ENCODE measurements at places on chromosomes 3 and 15. TPM values are rescaled to one million over a fixed set of nuclear protein-coding genes. Genes with fewer than 3 reads are reported as not detected.

GRCh38 chr3:36428445-36428844 lies 48.1 kb downstream of the STAC start:
- H3K27me3 ChIP-seq, result no peaks in the 10 kb centered on the region
- H3K4me3 ChIP-seq, result no peak overlapping the region
- no peak overlapping the region for H3K27ac ChIP-seq
- H3K4me1 ChIP-seq, result no peaks in the 10 kb centered on the region

DNA sequence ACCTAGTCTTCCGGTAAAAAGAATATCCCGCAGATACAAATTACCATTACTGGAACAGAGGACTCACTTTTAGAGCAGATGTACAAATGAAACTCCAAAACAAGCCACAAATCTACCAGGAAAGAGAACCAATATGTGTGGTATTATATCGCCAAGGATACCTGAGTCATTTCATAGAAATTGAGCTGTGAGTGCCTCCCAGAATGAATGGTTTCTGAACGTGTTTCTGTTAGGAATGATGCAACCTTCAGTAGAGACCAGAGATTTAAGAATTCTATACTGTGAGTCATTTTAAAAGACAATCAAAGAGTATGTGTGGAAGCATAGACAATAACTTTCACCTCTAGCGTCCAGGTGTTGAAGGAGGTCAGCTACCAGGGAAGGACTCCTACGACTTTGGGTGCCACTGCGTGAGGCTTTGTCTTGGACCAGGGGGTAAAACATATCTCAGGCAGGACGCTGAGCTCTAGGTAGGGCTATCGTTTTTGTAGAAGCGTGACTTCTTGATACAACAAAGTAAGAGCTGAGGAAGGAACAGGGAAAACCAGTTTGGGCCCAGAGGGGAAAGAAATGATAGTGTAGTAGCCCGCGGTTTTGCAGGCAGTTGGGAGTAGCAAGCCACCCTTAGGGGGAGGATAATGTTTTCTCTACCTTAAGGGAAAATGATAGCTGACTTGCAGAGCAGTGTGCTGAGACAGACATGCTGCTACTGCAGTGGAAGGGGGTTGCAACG lies 210.4 kb downstream of the TP63 start:
- H3K36me3 ChIP-seq, result no peaks in the 10 kb centered on the region
- H3K4me3 ChIP-seq, result no peak overlapping the region
- DNase-seq, result no peak
- H3K27me3 ChIP-seq, result no peaks in the 10 kb centered on the region
- no peaks in the 10 kb centered on the region for H3K4me1 ChIP-seq

DNA sequence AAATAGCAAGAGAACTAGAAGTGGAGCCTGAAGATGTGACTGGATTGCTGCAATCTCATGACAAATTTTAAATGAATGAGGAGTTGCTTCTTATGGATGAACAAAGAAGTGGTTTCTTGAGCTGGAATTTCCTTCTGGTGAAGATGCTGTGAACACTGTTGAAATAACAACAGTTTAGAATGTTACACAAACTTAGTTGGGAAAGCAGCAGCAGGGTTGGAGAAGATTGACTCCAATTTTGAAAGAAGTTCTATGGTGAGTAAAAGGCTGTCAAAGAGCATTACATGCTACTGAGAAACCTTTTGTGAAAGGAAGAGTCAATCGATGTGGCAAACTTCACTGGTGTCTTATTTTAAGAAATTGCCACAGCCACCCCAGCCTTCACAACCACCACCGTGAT lies 220.9 kb upstream of the LRRFIP2 start:
- H3K4me1 ChIP-seq, result no peaks in the 10 kb centered on the region
- no peak for DNase-seq
- H3K27me3 ChIP-seq, result no peaks in the 10 kb centered on the region
- no peak overlapping the region for H3K4me3 ChIP-seq
- no peak overlapping the region for H3K27ac ChIP-seq

CFAP20DC gene
- total RNA-seq, result 0.44 TPM

ZMYND10 gene
- 2.6 TPM for total RNA-seq

SCG3 gene
- total RNA-seq, result not detected

DNA sequence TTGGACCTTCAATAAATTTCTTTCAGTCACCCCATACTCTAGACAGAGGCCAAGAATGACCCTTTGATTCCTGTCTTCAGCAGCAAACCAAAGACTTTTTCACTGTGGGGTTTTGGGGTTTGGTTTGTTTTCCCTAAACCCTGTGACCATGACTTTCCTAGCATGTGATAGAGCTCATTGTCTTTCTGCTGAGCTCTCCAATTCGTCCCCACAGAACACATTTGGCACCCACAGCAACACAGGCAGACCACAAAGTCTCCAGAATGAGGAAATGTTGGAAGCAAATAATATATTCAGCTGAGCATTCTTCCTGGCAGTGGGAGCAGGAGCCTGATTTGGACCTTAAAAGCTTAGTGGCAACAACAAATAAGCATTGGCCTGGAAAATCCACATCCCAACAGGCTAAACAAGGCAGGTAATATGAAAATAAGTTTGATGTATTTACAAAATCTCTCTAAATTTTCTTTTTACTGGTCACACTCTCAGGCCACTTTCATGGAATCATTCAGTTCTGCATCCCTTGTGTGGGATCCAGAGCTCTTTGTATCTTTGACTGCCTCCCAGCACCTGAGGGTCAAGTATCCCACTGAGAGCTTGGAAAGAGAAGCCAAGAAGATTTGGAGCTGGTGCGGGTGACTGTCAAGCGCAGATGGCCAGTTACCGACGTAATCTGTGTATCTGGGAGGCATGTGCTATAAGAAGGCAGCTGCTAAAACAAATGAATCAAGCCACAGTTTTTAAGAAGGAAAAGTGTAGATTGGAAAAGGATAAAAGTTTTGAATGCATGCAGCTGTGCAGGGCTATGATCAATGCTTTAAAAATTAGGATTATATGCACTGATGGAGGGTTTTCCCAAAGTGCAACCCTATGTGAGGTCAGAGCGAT lies 36.5 kb upstream of the CPB1 start:
- H3K36me3 ChIP-seq, result no peaks in the 10 kb centered on the region
- no peak overlapping the region for H3K4me3 ChIP-seq
- peaks cover 5% of the 10 kb centered on the region for H3K4me1 ChIP-seq
- DNase-seq, result no peak

SKIC8 gene
- total RNA-seq, result 96.0 TPM

GPR176 gene
- total RNA-seq, result 4.4 TPM

ITIH4 gene
- total RNA-seq, result 5.8 TPM

Measured in breast epithelium (tissue), 4 donors.